ENCODE measurements at places on chromosomes 2 and 18.

DNA sequence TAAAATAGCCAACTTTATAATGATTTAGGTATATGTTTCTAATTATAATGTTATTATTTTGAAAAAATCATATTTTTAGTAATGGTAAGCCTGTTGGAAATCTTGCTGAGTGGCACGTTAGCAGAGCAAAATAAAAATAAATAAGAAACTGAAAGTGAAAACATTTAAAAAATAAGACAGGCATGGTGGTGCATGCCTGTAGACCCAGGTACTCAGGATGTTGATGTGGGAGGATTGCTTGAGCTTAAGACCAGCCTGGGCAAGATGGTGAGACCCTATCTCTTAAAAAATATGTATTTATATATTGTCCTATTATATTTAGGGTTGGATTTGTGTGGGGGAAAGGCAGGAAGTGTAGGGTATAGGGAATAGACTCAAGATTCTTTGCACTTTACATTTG, 15.8 kb upstream of the ANKRD12 start:
- no peak for DNase-seq

DNA sequence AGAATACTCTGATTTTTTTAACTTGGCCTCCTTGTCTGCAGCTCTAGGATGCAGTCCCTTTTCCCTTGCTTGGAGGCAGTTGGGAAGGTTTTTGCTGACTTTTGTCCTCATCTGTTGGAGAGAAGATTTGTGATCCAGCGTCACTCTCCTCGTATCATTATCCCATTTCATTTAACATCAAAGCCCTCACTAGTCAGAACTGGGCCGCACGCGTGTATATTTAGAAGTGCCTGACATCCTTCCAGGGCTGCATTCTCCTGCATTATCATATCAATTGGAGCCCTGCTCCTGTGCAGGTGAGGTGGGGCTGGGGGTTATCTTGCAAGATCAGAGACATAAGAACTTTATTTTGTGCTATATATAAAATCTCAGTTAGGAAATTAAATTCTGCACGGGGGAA, 435.1 kb upstream of the HS6ST1 start:
- no peak for DNase-seq

- no peak for DNase-seq
Measured at GRCh38 chr2:146048141-146048540, 1528.2 kb upstream of the ZEB2 start.

DNA sequence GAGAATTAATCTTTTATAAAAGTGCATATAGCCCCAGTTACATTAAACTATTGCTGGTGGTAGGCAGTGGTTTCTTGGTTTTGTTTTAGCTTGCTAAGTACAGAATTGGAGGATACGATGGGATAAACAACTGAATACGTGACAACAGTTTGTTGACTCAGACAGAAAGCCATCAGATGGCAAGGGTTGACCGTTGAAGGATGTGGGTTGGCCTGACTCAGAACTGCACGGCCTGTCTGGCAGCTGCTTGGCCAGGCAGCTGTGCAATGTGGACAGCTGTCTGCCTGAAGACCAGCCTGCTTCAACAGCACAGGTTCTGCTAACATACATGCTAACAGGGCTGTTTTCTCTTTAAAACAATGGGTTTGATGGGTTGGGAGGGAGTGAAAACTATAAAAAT, 46.6 kb downstream of the PRKRA start:
- no peak for DNase-seq

GRCh38 chr2:62145478-62146100, 50.3 kb upstream of the B3GNT2 start:
- no peak for DNase-seq

GRCh38 chr2:184363213-184363612, 235.1 kb upstream of the ZNF804A start:
- DNase-seq: no peak
